ENCODE measurements at places on chromosomes 5 and 9. TPM values are rescaled to one million over a fixed set of nuclear protein-coding genes. Genes with fewer than 3 reads are reported as not detected.

DNA sequence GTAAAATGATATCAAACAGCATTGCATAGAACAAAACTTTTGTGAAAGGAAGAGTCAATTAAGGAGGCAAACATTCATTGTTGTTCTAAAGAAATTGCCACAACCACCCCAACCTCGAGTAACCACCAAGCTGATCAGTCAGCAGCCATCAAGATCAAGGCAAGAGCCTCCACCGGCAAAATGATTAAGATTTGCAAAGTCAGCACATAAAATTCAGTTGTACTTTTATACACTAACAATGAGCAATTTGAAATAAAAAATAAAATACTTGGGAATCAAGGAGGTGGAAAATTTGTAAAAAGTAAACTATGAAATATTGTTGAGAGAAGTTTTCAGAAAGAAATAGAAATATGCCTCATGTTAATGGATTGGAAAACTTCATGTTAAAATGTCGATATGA, 1118.5 kb downstream of the PTPRD start:
- DNase-seq, result no peak

- no peak for DNase-seq
Measured at GRCh38 chr9:102845827-102846371, 149.2 kb upstream of the CYLC2 start.

GRCh38 chr5:135434591-135435466, 12.3 kb downstream of the DCANP1 start:
- DNase-seq, result no peak

DNA sequence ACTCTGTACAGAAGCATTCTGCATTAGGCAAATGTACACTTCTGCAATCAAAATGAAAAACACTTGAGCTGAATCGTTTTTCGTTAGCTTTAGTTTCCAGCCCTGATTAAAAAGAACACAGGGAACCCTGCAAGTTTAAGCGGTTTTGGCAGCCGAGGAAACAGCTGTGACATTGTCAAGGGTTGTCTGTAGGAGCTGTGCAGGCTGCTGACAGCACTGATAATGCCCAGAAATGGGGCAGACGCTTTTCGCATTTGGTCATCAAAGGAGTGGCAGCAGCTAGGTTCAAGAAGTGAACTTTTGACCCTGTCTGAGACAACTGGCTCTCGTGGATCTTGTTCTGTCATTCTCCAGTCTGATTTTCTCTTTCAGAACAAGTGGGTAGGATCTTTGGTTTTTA, 165.6 kb upstream of the CCDC152 start:
- DNase-seq, result no peak

DNA sequence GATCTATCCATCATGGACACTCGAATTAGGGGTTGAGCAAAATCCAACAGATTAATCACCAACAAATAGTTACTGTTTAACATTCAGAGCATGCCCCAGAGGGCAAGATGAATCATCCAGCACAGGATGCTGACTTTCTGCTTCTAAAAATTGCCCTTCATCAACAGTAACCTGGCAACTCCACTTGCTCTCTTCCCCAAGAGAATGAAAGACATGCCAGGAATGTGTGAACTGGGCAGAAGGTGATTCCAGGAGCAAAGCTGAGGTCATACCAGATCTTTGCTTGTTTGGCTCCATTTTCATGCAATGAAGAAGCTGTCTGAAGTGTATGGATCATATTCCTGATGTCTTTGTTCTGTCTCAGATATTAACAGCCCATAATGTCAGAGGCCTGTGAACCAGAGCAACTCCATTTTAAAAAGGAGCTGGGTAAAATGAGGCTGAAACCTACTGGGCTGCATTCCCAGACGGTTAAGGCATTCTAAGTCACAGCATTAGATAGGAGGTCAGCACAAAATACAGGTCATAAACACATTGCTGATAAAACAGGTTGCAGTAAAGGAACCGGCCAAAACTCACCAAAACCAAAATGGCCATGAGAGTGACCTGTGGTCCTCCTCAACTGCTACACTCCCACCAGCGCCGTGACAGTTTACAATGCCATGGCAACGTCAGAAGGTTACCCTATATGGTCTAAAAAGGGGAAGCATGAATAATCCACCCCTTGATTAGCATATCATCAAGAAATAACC, 2.5 kb upstream of the ZNF367 start:
- no peak for DNase-seq

DNA sequence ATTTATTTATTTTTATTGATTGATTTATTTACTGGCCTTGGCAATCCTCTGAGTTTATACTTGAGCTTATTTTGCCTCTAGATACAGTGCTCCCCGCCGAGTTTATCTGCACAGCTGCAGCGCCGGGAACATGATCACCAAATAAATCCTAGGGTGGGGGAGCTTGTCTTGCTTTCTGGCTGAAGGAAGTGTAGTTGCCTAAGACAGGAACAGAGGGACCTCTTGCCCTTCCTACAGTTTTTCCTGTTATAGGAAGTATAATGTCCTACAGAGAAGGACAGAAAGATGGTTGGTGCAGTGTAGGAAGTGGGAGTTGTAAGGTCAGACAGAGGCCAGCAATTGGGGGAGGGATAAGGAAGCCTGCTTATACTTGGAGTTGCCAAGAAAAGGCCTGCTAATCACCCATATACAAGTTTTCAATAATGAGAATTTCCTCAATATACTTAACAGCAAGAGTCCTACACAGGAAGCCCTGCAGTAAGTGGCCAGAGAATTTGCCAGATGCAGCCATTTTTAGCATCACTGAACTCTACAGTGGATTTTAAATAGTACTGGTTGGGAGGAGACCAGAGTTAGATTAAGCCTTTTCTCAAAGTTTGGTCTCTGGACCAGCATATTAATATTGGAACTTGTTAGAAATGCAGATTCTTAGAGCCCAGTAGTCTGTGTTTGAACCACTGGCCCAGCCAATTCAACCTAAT, 7.7 kb downstream of the AOPEP start:
- no peak for DNase-seq

- DNase-seq, result no peak
Measured at GRCh38 chr5:54764102-54765090, 221.0 kb downstream of the ESM1 start.

GRCh38 chr5:151923866-151924476, 680 bp downstream of the GLRA1 start:
- DNase-seq, result no peak

GRCh38 chr5:17256171-17256570, 38.7 kb downstream of the BASP1 start:
- DNase-seq, result no peak

DNA sequence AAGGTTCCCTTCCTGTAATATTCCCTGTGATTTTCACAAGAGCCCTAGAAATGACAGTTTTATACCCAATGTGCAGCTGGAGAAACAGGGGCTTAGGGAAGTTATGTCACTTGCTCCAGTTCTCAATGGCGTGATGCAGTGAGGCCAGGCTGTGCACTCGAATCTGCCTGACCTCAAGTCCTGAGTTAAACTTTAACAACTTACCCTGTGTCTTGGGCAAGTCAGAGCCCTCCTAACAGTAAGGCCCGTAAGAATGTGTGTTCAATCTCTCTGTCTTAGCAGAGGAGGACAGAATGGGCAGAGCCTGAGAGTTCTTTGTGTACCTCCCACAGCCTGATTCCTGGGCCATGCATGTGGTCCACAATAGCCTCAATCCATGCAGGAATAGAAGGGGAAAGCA, 181.1 kb downstream of the TRIM32 start:
- no peak for DNase-seq

DNA sequence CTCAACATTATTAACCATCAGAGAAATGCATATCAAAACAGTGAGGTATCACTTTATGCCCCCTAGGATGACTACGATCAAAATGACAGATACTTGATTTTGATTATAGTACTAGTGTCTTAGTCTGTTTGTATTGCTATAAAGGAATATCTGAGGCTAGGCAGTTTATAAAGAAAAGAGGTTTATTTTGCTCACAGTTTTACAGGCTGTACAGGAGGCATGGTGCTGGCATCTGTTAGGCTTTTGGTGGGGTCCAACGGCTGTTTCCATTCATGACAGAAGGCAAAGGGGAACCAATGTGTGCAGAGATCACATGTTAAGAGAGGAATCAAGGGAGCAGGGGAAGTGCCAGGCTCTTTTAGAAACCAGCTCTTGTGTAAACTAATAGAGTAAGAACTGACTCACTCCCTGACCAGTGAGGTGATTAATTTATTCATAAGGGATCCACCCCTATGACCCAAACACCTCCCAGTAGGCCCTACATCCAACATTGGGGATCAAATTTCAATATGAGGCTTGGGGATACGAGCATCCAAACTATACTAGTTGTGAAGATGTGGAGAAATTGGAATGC, 16.0 kb upstream of the AFF4 start:
- no peak for DNase-seq

- no peak for DNase-seq
Measured at GRCh38 chr9:137899551-137900360, 22.2 kb downstream of the CACNA1B start.

- DNase-seq, result no peak
Measured at GRCh38 chr5:159402311-159402710, 72.0 kb upstream of the IL12B start.

- DNase-seq, result no peak
Measured at GRCh38 chr5:151317871-151318270, 14.3 kb upstream of the SLC36A3 start.

- DNase-seq, result no peak
Measured at GRCh38 chr9:125409637-125410521, 148.3 kb downstream of the GAPVD1 start.

DNA sequence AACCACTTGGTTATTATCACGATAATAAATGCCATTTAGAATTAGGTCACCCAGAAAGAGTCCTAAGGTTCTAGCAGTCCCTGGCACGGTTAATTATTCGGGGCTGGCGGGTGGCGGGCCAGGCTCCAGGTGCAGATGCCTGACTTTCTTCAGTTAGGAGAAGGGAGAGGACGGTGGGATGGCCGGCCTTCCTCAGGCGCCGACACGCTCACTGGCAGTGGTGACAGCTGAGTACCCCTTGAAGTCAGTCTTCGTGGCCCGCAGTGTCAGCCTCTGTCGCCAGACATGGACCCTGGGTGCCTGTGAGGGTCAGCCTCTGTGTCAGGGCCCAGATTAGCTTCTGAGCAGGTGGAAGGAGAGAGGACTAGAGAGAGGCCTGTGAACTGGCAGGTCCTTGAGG, 21.1 kb upstream of the EXOC3 start:
- DNase-seq, result no peak

GRCh38 chr5:85132269-85132668, 747.6 kb upstream of the EDIL3 start:
- no peak for DNase-seq

- no peak for DNase-seq
Measured at GRCh38 chr5:172008689-172009141, 2.3 kb upstream of the FBXW11 start.

- no peak for DNase-seq
Measured at GRCh38 chr5:78835176-78835575, 149.9 kb downstream of the ARSB start.

DNA sequence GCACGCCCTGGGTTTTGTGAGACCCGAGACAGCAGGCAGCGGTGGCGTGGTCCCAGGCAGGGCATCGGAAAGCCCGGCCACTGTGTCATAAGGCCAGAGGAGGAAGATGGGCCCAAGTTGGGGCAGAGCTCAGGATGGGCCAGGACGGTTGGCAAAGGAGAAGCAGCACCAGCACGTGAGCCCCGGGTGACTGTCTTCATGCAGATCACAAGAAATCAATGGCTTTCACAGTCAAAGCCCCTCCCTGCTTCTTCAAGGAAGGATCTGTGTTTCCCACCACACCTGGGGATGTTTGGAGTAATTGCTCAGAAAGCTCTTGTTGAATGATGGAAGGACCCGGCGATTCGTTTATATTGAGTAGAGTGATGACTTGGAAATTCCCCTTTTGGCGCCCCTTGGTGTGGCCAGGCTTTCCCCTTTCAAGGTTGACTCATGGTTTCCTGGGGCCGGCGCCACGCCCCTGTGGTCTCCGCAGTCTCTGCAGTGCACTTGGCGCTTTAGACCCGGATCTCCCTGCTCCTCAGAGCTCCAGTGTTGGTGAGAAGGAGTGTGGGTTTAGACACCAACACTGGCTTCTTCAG, 52.1 kb downstream of the IL31RA start:
- DNase-seq, result peak; percentile 44

DNA sequence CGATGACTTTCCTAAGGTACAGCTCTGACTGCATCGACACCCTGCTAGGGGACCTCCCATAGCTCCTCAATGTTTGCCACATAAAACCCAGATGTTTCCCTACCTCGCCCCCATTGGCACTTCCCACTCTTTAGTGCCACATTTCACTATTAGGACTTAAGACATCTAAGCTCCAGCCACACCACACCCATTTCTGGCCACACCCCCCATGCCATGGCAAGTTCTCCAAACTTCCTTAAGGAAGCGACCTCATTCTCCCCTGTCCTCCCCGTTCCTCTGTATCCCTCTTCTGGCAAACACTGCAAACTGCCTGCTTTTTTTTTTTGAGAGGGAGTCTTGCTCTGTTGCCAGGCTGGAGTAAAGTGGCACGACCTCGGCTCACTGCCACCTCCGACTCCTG, 62.9 kb downstream of the USP20 start:
- DNase-seq, result no peak

GRCh38 chr5:111556501-111556900, 44.2 kb upstream of the STARD4 start:
- no peak for DNase-seq

DNA sequence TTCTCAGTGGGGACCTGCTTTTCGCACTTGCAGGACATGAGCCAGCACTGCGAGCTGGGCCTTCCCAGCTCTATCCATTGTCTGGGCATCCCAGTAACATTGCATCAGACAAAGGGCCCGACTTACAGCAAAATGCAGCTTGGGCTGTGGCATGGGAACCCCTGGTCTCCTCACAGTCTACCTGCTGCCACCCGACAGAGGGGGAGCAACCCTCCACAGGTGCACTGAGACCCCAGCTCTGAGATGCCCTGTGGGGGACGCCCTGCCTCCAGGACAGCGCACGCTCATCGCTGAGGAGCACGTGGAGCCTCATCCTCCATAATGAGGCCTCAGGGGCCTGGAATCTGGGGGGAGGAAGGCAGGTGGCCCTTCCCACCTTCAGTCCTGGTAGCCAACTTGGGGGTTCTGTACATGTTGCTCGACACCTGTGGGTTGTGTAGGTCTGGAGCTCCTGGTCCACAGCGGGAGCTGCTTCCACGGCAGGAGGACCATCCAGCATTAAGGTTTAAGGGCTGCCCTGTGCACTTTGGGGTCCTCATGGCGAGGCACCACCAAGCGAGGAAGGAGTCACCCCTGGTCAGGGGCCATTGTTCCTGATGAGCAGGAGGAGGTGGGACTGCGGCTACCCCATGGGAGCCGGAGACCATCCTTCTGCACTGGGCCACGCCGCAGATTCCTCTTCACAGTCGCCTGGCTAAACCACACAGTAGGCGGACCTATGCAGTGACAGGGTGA, 376.5 kb upstream of the IRX1 start:
- DNase-seq, result no peak

DNA sequence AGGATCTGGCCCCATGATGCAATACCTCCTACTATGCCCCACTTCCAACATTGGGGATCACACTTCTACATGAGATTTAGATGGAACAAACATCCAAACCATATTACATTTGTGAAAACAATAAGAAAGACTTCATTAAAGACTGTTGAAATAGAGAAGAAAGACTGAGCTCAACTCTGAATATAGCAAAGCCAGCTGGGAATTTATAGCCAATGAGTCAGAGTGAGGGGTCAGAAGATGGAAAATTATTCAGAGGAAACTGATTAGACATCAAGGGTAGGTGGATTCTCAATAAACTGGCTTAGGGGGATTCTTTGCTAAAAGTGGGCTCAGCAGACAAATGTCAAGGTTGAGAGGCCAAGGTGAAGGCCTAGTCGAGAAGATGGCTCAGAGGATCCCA, 25.6 kb downstream of the BTF3 start:
- no peak for DNase-seq

Gene FOXD4L3
- total RNA-seq, result not detected

Gene FOXD4
- not detected for total RNA-seq

Gene PDE6A
- not detected for total RNA-seq

Gene CDH9
- not detected for total RNA-seq

Gene RNF224
- total RNA-seq, result not detected

Measured in T-helper 17 cell (primary cell).